ENCODE measurements at places on chromosomes 6 and 20. TPM values are rescaled to one million over a fixed set of nuclear protein-coding genes. Genes with fewer than 3 reads are reported as not detected.

STX11 gene
- total RNA-seq = 9.0 TPM

FAM83B gene
- total RNA-seq = not detected

ARHGAP40 gene
- total RNA-seq = 0.61 TPM

MCHR2 gene
- total RNA-seq = not detected

ZC2HC1B gene
- not detected for total RNA-seq
